ENCODE measurements at places on chromosomes 4 and X. TPM values are rescaled to one million over a fixed set of nuclear protein-coding genes. Genes with fewer than 3 reads are reported as not detected.

SLC6A14 gene
- not detected for total RNA-seq

P2RY8 gene
- total RNA-seq: not detected

RASSF6 gene
- not detected for total RNA-seq

CT47A1 gene
- not detected for total RNA-seq

GUCY1B1 gene
- 4.5 TPM for total RNA-seq
